Astrocyte of the hippocampus (primary cell): ENCODE measurements at places on chromosomes 16 and 17.

DNA sequence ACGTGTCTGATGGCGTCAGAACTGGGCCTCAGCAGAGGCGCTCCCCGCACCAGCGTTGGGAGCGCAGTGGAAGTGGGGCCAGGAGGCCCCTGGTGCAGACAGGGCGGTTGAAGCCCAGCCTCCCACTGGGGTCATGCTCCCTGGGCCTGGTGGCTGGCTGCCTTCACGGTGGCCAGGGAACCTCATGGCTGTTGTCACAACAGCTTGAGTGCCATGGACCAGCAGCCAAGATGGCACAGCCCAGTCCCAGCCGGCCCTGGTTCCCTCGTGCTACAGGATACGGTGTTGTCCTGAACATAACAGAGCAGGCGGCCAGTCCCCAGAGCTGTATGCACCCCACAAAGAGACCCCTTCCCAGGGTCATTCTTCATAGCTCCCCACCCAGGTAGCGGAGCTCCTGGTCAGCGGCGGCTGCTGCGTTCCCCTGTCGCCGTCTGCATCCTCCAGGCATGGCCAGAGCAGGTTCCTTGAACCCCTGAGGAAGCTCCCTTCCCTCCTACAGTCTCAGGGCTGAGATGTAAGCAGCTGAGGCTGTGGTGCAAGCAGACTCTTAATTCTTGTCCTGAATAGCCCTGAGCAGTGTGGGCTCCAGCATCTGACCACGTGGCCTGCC, 29.7 kb downstream of the NME3 start:
- DNase-seq: no peak

DNA sequence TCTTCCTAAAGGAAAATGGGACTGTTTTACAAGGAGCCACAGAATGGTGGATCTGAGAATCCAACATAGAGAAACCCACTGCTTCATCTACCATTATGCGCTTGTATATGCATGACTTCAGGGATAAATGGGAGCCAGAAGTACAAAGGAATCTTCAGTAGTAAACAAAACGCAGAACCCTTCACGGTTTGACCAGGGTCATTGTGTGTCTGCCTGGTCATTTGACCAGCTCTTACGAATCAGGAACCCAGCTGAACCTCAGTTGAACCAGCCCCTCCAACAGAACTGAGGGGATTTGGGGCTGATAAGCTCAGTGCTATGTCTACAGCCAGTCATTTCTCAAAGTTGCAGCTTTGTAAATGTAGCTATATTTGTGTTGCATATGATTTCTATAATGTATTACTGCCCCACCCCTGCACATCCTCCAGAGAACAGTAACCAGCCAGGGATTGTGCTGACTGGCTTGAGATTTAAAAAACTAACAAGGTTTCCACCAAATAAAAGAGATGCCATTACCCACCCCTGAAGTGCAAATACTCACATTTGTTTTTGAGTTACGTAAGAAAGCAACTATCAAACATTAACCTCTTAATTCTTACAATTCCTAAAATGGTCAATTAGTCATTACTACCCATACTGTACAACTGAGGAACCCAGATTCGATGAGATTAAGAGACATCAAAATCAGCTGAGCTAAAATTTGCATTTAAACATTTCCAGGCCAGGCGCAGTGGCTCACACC, 6.3 kb downstream of the CMTM4 start:
- no peak for DNase-seq

GRCh38 chr17:55072898-55073297, 104.3 kb downstream of the STXBP4 start:
- DNase-seq: no peak

DNA sequence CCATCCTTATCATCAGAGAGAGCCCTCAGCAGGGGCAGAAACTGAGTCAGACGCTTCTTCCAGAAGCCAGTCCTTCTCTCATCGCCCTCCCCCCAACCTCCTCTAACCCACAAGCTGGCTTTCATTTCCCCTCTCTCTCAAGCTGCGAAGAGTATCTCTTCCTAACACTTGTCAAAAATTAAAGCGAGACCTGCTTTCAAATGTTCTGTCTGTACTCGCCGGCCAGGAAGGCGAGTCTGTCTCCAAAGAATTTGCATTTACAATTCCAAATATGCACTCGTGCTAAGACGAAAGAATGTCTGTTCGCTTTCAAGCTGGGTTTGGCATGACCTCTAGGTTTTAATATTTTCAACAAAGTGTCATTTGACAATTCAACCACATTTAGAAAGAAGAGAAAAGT, 140.4 kb downstream of the RGS9 start:
- peak; percentile 73 for DNase-seq

- no peak for DNase-seq
Measured at GRCh38 chr16:78611318-78611717, 511.9 kb downstream of the WWOX start.

DNA sequence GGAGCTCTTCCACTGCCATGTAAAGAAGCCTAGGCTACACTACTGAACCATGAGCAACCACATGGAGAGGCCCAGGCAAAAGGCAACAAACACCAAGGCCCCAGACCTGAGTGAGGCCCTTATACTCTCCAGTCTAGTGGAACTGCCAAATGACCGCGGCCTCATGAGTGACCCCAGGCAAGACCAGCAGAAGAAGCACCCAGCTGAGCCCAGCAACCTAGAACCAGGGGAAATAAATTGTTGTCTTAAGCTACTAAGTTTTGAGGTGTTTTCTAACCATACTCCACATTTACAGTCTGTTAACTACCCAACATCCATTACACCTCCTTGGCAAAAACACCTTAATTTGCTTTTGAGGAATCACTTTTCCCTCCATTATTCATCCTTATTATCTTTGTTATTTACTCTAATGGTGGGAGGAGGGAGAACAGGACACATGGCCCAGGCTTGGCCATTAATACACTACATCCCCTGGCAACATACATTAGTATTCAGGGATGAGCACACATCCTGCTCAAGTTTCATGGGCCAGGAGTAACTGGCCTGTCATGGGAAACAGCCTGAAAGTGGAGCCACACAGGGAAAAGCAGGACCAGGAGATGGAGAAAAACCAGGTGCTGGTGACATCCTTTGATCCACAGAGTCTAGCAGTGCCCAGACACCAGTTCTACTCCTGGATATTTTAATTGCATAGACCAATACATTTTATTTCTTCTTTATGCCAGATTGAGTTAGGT, 26.2 kb downstream of the SLC39A11 start:
- no peak for DNase-seq

DNA sequence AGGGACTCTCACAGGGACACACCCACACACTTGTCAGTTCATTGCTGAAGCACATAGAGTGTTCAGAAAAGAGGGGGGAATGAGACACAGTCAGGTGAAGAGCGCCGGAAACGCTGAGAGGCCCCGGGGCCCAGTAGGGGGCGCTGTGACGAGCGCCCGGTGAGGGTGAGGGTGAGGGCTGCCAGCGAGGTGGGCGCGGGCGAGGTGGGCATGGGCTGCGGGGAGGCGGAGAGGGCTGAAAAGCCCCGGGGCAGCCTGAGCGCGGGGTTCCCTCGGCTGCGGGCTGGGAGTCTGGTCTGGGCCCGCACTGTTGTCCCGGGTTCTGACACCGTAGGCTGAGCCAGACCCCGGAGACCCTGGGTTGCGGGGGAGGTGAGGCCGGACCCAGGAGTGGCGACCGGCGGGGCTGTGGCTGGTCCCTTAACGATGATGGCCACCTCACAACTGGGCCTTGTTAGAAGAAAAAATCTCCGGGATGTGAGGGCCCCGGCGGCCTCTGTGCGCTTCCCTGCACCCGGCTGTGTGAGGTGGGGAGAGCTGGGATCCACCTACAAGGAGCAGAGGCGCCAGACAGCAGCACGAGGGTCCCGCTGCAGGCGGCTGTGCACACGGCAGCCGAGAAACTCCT, 91.4 kb downstream of the C16orf78 start:
- DNase-seq: no peak

DNA sequence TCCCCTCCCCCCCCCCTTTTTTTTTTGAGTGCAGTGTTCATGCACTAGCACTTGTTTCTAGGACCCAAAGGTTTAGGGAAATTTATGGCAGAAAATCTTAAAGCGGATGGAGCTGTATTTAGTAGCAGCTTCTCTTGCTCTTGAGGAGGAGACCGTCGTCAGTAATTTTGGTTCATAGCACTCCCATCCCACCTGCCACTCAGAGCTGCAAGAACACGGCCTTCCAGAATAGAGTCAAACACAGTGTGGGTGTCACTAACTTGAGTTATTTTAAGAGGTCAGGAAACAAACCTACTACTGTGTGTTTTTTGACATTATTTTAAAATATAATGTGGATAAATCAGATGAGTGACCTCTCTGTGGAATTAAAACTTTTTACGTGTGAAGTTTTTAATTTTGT, 37.3 kb downstream of the SEC14L1 start:
- no peak for DNase-seq
